ENCODE measurements at places on chromosomes 16 and 17. TPM values are rescaled to one million over a fixed set of nuclear protein-coding genes. Genes with fewer than 3 reads are reported as not detected.

- DNase-seq, result peak; percentile 8
Measured at GRCh38 chr16:23801378-23801777, 34.4 kb upstream of the PRKCB start.

GRCh38 chr17:48026502-48027321, 10.9 kb downstream of the COPZ2 start:
- DNase-seq, result peak; percentile 56

DNA sequence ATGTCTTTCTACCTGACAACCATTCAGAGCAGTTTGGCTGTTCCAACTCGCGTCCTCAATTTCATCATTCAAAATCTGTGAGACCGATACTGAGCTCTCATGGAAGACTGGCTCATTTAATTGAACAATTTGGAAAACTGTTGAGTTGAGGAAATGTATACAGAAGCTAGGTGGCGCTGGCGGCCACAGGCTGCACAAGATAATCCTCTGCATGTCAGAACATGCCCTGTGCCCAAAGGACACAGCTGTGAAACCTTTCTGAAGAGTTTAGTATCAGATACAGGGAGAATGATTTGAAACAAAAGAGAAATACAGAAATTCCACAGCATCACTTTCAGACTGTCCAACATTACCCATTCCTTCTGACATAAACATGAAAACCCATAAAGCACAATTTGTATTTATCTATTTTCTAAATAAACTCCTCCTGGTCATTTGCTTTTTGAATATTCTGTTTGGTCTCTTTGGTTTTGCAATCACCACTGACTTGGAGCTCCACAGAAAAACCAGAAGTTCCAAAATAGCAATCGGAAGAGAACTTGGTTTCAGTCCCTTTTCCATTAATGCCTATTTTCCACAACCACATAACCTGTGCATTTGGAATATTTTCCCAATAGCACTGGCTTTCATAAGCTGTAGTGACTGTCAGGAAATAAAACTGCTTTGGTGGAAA, 192.8 kb downstream of the MAP2K6 start:
- DNase-seq, result no peak

DNA sequence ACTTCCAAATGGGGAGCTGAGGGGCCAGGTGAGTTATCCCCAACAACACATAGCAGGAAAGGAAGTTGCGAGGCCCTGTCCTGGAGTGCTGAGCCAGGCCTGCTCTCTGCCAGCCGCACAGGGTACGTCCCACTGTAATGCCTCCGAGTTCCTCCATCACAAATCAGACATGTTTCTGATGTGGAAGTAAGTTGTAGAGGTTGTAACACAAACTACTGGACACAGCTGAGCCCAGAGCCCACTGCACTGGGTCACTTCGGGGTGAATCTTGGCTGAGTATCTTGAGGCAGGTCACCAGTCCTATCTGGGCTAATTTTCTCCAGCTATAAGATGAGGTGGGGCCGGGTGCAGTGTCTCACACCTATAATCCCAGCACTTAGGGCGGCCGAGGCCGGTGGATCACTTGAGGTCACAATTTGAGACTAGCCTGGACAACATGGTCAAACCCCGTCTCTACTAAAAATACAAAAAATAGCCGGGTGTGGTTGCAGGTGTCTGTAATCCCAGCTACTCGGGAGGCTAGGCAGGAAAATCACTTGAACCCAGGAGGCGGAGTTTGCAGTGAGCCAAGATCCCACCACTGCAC, 100.8 kb upstream of the CDH5 start:
- DNase-seq, result no peak

GRCh38 chr17:30101686-30102390, 14.8 kb upstream of the NSRP1 start:
- no peak for DNase-seq

PCTP gene
- total RNA-seq, result 11.9 TPM

- no peak for DNase-seq
Measured at GRCh38 chr17:3798273-3799180, 2.5 kb downstream of the ITGAE start.

DNA sequence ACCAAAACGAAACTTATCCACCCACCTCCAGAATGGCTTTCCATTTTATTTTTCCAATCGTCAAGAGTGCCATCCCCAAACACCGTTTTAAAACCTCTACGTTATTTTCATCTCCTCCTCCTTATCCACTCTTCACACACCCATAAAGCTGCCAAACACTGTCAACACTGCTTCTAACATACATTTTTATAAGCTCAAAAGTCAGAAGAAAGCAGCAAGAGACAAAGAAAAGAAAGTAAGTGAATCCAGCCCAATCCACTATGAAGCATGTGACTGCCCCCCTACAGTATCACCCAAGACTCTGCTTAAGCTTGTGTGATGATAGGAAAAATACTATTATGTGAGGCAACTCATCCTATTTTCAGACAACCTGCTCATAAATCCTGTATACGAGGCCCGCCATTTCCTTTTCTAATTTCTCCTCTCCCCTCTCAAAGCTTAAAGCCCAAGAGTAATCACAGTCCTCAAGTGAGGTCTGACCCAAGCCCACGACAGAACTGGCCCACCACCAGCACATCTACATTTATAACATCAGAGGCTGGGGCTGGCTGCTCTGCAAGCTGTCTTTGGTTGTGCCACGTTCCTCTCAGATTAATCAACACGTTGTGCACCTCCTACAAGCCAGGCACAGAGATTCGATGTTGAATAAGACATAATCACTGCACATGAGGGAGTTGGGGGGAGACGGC, 16.3 kb downstream of the USP31 start:
- no peak for DNase-seq

KRTAP9-2 gene
- not detected for total RNA-seq

- DNase-seq, result no peak
Measured at GRCh38 chr17:76345377-76345974, 8.2 kb downstream of the PRPSAP1 start.

NPIPB9 gene
- 3.0 TPM for total RNA-seq

- no peak for DNase-seq
Measured at GRCh38 chr17:82107341-82107860, 9.4 kb upstream of the FASN start.

ASPHD1 gene
- 0.27 TPM for total RNA-seq

RNF112 gene
- 8.3 TPM for total RNA-seq

DNA sequence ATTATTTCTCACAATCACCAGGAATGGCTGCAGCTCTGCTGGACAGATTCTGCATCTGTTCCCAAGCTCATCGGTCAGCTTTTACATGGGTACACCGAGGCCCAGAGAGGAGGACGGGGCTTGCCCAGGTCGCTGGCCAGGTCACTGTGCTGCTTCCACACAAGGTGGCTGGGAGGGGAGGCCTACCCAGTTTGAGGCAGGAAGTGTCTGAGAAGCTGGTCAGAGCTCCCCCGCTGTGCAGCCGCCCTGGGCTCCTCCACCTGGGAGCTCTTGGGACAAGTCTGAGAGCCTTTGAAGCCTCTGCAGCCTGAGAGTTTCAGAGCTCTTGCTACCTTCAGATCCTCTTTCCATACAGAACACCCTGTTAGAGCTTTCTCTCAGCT, 143.3 kb downstream of the CLEC16A start:
- DNase-seq, result no peak

DPEP3 gene
- total RNA-seq, result not detected

- no peak for DNase-seq
Measured at GRCh38 chr17:74156878-74157277, 46.6 kb upstream of the RPL38 start.

CCL14 gene
- total RNA-seq, result 19.5 TPM

- no peak for DNase-seq
Measured at GRCh38 chr17:32519228-32520103, 32.7 kb downstream of the CDK5R1 start.

DNA sequence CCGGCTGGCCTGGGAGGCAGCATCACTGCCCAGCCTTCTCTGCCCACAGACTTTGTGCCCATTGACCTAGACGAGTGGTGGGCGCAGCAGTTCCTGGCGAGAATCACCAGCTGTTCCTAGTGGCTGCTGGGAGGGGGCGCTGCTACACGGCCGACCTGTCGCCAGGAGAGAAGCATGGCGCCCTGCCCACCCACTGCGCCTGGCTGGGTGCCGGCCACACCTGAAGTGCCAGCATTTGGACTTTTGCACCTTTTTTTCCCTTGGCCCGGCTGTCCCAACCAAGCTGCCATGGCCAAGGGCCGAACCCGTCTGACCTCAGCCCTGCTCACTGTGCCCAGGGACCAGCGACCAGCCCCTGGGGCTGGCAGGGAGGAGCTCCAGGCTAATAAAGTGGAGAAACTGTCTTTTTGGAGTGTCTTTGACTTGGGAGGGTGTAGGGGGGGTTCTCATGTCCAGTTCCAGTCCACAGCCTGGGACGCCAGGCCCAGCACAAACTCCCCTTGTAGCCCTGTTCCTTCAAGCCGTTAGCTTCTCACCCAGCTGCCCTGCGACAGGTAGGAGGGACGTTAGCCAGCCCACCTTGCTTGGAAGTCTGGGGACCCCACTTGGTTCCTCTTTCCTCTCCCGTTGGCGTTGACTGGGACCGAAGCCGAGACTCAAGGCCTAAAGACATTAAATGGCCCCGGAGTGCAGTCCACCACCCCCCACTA, 939 bp upstream of the WDR90 start:
- no peak for DNase-seq

KRT27 gene
- not detected for total RNA-seq

ZNF423 gene
- total RNA-seq, result 16.2 TPM

Data from thoracic aorta (tissue), 2 donors.